ENCODE measurements at places on chromosomes 1 and 21.

DNA sequence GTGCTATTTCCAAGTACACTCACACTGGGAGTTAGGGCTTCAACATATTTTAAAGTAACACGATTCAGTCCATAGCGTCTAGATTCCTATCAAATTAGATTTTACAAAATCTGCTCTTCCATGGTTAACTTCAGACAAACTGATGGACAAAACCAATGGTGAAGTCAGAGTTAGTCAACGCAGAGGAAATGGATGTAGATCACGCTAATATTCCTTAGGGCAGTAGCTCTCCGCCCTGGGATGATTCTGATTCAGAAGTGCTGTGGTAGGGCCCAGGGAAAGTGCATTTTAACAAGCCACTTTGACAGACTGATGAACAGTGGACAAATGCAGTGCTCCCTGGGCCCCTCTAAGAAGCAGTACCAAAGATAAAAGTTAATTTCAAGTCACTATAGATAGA, 83.2 kb downstream of the HIVEP3 start:
- DNase-seq = no peak

DNA sequence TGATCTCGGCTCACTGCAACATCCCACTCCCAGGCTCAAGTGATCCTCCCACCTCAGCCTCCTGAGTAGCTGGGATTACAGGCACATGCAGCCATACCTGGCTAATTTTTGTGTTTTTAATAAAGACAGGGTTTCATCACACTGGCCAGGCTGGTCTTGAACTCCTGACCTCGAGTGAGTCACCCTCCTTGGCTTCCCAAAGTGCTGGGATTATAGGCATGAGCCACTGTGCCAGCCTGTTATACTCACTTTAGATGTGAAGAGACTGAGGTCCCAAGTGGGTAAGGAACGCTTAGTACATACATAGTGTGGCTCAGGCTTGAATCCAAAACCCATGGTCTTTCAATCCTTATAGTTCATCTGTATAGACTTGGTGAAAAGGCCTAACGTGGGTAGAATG, 63.7 kb upstream of the EPS8L3 start:
- DNase-seq = no peak

- no peak for DNase-seq
Observed at GRCh38 chr1:167763525-167764220, 41.9 kb downstream of the MPZL1 start.

DNA sequence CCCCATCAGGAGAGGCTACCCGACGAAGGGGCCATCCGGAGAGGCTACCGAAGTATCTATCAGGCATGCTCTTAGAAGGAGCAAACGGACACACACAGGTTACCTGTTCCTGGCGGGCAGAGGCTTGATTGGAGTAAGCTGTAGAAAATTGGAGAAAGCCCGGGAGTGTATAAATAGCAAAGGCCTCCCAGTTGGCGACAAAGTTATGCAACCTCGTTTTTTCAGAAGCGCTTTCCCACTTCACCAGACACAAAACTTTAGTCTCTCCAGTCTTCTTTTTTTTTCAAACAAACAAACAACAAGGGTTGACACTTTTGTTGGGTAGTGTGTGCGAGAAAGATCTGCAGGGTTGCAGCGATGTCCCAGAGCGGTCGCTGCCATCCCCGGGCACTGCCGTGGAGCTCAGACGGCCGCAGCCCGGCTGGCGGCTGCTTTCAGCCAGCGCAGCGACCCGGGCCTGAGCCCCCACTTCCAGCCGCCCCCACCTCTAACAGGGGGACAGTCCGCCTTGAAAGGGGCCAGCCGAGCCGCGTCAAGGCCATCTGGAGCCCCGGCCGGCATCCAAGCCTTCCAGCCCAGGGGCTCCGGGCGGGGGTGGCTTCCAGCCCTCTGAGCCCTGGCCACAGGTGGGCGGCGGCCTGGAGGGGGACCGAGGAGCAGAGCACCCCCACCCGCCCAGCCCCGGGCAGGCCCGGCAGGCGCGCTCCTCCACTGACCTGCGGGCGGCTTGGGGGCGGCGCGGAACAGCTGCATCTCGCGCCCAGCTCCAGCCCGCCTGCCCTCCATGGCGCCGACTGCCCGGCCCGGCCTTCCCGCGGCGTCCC, 616 bp downstream of the MCOLN3 start:
- peak; percentile 18 for DNase-seq

DNA sequence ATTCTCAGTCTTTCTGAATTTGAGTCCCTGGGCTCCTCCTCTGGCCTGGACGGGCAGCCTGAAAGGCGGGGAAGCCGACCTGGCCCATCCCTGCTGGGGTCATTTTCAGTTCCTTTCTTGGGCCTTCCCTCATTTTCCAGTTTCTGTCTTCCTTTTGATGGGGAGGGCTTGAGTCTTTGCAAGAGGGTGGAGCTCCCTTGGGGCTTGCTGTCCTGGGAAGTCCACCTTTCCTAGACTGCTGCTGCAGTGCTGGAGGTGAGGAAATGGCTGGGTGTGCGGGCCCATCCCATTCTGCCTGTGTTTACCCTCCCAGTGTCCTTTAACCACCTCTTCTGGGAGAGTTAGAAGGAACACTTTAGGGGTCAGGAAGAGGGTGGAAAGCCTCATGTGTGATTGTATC, 40.4 kb upstream of the SYNC start:
- no peak for DNase-seq

GRCh38 chr1:60421965-60422364, 348.4 kb upstream of the C1orf87 start:
- DNase-seq = no peak

Data from right renal cortex interstitium (tissue), 3 donors.